ENCODE measurements at places on chromosomes 12 and 14. TPM values are rescaled to one million over a fixed set of nuclear protein-coding genes. Genes with fewer than 3 reads are reported as not detected.

DNA sequence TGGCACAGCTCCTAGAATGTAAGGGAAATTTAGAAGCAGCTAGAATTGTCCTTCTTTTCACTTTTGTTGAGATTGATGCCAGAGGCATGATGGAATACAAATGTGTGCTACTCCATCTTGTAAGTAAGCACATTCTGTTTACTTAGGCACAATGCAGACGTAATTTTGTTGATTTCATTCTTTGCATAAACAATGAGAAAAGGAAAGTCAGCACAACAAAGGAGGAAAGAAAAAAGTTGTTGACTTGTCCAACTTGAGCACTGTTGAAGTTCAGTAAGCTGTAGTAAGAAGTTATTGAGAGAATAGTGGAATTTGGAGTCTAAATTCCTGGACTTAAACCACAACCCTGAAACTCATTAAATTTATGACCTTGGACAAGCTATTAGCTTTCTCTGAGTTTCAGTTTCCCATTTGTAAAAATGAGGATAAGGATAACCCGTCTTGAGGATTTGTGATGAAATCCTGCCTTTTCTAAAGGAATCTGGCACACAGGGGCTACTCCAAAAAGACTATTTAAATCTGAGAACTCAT, 19.4 kb upstream of the CNTN1 start:
- no peak for DNase-seq

GRCh38 chr12:81942594-81942993, 183.4 kb upstream of the PPFIA2 start:
- no peak for DNase-seq

DNA sequence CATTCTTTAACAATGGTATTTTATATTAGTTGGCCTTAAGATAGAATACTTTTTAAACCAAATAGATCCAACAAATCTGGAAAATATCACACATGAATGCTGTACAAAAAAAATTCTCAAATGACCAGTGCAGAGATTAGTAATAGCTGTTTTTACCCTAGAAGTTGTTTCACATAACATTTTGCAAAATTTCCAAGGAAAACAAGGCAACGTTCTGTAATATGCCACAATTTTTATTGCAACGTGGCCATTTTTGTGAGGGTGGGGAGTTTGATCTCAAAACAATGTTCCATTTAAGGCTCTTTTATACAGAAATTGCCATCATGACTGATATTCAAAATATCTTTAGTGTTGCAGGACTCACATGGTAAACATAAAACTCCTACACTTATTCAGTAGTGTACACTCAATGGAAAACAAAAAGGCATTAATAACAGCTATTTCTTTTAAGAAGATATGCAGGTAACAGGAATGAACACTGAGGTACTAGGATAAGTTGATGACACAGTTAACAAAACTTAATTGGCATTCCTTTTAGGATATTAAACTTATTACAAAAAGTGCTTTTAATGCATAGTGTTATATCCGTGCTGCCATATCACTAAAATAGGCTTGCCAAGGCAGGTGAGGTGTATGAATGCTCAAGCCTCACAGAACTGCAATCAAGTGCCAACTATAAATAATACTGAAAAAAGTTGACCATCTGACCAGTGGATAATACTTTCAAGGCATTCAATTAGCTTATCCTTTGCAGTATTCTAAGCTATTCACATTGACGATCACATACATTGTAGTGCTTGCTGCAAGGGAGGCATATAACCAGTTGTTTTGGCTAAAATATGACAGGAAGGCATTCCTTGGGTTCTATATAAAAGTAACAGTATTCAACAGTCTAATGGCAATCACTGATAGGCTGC, 2.3 kb downstream of the CFL2 start:
- DNase-seq = no peak

GRCh38 chr12:56413392-56413791, 35.8 kb downstream of the TIMELESS start:
- no peak for DNase-seq

The CELA1 gene
- total RNA-seq = not detected
